ENCODE measurements at places on chromosomes 5 and 9.

DNA sequence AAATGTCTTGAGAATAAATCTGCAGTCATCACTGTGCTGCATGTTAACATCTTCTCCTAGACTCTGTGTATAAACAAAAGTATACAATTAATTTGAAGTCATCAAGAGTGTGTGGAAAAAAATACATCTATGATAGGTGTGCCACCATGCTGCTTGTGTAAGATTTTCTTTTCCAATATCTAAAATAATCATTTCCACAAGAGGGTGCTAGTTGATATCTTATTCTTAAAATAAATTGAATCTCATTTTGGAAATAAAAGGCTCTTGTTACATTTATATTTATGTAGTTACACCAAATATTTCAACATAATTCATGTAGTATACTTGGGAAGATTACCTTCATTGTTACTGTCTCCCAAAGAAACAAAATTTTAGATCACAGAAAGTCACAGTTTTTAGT, 14.1 kb upstream of the MOCS2 start:
- peak; percentile 32 for DNase-seq

- DNase-seq: no peak
These were observed 136.1 kb upstream of the RUSC2 start for GRCh38 chr9:35353731-35354365.

GRCh38 chr5:158484150-158484549, 615.6 kb downstream of the EBF1 start:
- DNase-seq: no peak

- DNase-seq: no peak
These were observed 3.1 kb downstream of the RNF38 start for GRCh38 chr9:36396985-36397384.

GRCh38 chr9:27467486-27467885, 56.6 kb upstream of the IFNK start:
- no peak for DNase-seq

DNA sequence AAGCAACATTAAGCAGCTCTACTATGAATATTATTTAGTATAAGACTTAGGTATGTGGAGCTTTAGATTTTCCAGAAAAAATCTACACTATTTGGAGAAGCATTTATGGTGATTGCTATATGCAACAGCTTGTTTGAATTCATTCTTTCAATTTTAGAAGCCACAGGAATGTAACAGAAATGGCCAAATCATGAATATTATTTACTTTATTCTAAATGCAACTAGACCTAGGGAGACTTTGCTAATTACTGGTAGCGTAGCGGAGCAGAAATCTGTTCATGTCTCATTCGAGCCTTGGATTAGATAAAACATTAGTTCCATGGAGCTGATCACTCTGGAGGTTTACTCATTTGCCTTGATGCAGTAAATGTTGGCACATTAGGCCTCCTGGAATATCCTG, 290.2 kb downstream of the ZNF608 start:
- DNase-seq: peak; percentile 9

GRCh38 chr5:54909911-54910870, 75.2 kb downstream of the ESM1 start:
- DNase-seq: peak; percentile 32

DNA sequence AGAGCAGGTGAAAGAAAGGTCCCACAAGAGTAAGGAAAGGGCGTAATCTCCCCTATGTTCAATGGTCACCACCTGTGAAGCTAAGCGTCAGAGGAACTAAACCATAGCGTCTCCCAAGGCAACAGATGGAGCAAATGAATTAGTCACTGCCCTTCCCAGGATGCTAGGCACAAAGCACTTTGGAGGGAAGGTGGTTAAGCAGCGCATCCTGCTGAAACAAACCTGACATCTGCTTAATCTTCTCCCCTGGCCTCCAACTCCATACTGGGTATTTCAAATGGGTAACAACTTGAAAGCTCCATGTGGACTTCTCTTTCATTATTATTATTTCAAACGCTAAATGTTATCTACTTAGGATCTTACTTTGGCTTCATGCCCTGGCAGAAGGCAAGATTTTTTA, 227.3 kb downstream of the MLLT3 start:
- DNase-seq: peak; percentile 79

GRCh38 chr5:54148067-54148845, 162.1 kb downstream of the ARL15 start:
- DNase-seq: no peak

DNA sequence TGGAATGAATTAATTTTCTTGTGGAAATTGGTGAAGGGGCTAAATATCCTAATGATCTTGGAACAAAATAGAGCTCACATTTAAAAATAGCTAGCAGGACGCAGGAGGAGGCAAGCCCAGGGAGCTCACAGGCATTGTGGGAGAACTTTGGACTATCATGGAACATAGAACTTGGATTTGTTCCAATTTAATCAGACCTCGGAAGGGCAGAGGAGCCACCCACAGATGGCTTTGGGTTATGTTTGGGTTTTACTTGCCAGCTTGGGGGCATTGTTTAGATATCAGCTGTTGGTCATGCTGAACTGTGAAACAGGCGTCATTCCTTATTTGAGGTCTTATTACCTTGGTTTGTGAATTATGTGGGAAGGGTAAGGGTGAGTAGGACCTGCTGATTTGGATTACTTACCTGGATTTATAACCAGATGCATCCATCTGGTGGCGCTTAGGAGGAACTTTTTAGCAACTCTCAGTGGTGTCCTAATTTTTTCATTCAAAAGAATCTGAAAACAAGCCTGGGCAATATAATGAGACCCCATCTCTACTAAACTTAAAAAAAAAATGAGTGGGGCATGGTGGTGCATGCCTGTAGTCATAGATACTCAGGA, 14.1 kb upstream of the PTGR1 start:
- DNase-seq: no peak

GRCh38 chr5:133995341-133995740, 9.4 kb downstream of the VDAC1 start:
- no peak for DNase-seq

- no peak for DNase-seq
These were observed 8.5 kb downstream of the DIPK1B start for GRCh38 chr9:136720898-136721338.

- DNase-seq: no peak
These were observed 25.6 kb downstream of the SLC6A3 start for GRCh38 chr5:1419476-1420210.

DNA sequence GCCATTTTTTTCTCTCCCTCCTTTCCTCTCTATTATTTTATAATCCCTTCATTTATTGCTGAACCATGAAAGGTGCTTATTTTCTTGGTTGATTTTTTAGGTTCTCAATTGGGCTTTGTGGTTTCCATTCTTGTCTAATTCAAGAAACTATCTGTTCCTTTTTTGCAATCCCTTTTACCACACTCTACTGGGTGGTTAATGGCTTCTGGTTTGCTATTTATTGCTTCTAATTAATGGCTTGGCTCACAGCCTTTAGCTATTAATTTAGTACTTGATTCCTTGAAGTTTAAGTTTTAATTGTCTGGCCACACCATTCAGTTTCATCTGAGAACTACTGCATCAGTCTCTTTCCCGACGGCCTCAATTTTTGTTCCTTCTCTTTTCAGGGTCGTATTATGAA, 5.6 kb downstream of the FRRS1L start:
- no peak for DNase-seq

DNA sequence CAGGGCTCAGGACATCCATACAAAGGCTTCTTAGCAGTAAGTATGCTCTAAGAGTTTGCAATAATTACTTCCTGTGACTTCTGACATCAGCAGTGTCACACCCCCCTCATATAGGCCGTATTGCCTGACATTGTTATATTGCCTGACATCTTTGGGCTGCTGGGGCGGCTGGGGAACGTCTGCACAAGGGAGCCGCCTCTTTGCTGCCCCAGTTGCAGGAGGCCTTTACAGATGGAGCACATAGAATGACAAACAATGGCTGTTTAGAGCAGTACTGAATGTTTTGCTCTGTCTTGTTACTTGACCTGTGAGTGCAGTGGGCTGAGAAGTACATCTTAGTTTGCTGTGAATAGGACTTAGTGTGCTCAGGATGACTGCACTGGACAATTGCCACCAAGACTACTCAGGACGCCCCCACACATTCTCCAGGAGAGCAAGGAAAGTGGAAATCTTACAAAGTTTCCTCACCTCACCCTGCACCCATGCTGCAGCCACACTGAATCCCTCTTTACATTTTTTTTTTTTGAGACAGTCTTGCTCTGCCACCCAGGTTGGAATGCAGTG, 65.4 kb upstream of the SPOCK1 start:
- DNase-seq: no peak

DNA sequence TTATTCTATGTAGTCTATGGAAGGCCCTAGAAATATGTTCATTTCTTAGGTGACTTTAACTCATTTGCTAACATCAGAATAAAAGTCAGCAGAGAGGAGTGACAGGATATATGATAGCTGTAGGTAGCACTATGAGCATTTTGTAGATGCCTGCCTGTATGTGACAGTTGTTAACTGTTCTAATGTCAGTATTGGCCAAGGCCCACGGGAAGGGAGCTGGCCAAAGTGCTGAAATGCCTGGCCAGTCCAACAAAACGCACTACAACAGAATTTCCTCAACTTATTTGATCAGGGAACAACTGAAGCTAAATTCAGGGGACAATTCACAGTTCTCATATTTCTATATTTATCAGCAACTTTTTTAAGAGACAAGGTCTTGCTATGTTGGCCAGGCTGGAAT, 20.8 kb downstream of the SV2C start:
- DNase-seq: no peak

DNA sequence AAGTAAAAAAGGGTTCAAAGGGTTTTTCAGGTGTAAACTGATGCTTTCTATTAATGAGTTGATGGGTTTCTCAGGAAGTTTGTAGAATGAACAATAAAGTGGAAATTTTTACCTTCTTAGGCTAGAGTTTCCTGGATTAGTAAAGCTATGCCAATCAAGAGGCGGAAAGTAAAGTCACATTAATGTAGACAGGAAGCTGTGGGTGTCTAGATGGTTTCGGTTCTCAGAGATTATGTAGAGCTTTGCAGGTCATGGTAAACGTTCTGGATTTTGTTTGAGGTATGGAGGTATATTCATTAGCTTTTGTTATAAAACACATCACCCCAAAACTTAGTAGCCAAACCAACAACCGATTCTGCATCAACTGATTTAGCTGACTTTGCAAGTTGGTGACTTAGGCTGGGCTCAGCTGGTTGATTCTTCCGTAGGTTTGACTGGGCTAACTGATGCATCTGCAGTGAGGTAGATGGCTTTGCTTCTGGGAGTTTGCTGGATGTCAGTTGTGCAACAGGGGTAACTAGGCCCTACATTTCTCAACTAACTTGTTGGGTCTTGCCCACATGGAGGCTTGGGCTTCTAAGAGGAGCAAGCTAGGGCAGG, 273.8 kb downstream of the MSX2 start:
- no peak for DNase-seq
